Activated gamma-delta T cell treated with anti-CD3 and anti-CD28 coated beads, Interleukin-2, amount 50 U/mL, for 16 hours (primary cell): ENCODE measurements at places on chromosomes 11 and 22.

DNA sequence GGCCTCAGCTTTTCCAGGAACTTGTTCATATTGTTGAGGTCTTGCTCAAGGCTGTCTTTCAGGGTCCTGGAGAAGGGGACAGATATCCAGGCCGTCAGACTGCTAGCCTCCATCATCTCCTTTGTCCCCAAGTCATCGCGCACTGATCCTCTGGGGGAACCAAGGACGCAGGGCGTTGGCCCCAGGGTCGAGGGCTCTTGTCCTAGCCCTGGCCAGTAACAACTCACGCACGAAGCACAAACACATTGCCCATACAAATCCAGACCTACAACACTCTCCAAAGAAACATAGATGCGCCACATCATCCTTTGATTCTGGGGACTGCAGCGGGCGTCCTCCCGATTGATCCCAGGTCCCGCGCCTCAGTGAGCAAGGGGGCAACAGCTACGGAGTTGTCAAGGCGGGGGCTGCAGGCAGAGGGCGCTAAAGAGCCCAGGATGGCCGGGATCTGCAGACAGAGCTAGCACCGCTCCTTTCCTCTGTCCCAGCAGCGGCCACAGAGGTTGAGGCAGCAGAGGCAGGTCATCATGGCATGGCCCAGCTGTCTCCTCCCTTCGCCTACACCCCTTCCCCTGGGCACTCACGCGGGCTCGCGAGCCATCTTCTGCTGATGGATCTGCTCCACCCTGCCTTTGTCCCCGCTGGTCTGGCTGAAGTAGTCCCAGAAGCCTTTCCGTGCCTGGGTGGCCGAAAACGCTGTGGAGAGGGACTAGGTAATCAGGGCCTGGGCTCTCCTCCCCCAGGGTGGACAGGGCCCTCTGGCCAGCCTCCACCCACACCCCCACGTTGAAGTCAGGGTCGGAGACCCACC lies 472 bp downstream of the APOA5 start:
- DNase-seq: peak; percentile 62

- no peak for DNase-seq
These were observed 12.4 kb downstream of the CRY2 start for GRCh38 chr11:45859661-45860140.

- no peak for DNase-seq
These were observed 12.9 kb downstream of the CSF2RB start for GRCh38 chr22:36926309-36926708.

- DNase-seq: no peak
These were observed 29.8 kb downstream of the ADAMTS15 start for GRCh38 chr11:130478204-130478701.

- no peak for DNase-seq
These were observed 14.9 kb downstream of the PGAP2 start for GRCh38 chr11:3823303-3823702.

DNA sequence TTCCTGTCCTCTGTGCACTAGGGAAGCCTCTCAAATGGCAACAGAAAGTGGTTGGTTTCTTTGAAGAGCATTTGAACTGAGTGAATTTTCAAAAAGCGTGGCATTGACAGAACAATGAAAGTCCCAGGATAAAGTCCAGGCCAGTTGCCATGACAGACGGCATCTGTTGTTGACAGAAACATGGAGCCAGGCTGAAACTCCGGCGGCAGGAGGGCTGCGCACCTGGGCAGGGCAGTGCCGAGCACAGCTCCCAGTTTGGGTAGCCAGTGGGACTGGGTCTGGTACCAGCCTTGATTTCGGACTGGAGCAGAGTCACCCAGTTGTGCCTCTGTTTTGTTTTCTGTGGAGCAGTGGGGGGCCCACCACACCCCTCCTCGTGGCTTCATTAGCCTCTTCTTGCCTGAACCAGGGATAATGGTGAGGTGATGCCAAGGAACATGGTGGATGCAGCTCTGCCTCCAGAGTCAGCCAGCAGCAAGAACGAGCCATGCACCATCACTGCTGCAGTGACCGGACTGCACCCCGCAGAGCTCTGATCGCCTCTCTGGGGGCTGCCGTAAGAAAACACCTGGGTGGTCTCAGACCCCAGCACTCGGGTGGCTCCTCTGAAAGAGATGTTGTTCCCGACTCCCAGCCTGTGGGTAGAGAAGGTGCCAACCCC lies 9.8 kb upstream of the SEPTIN5 start:
- DNase-seq: no peak

- no peak for DNase-seq
These were observed 40.2 kb upstream of the CFAP300 start for GRCh38 chr11:102006835-102007566.

GRCh38 chr11:24559315-24559714 lies 62.5 kb downstream of the LUZP2 start:
- no peak for DNase-seq

DNA sequence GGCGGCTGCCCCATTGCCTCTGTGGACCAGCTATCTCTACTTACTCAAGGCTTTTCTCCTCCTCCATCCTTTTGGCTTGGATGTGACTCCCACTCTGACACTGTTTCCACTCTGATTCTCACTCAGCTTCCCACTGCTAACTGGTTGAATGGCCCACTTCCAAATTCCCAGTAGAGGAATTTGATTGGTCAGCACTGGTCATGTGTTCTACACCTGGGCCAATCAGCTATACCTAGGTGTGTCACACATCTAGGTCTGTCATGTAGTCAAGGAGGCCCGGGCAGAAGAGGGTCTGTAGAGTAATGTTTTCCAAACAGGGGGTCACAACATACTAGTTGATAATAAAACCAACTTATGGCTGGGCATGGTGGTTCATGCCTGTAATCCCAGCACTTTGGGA lies 53.3 kb downstream of the TPBGL start:
- no peak for DNase-seq

DNA sequence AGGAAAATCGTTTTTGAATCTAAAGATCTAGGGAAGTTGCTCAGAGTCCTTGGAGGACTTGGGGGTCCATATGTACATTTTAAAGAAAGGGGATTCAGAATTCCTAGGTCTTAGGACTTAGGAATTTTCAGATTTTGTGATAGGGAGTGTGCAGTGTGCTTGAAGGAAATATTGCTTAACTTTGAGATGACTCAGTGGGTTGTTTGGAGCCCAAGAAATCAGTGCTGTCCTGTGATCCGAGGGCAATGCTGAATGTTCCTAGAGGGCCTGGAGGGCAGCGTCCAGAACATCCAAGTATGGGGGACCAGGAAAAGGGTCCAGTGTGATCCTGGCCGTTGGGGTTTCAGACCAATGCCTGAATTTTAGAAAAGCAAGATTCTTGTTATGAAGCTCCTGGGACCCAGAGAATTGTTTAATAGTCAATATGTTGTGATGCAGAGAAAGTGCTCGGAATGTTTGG lies 3.1 kb upstream of the IGF2 start:
- no peak for DNase-seq

DNA sequence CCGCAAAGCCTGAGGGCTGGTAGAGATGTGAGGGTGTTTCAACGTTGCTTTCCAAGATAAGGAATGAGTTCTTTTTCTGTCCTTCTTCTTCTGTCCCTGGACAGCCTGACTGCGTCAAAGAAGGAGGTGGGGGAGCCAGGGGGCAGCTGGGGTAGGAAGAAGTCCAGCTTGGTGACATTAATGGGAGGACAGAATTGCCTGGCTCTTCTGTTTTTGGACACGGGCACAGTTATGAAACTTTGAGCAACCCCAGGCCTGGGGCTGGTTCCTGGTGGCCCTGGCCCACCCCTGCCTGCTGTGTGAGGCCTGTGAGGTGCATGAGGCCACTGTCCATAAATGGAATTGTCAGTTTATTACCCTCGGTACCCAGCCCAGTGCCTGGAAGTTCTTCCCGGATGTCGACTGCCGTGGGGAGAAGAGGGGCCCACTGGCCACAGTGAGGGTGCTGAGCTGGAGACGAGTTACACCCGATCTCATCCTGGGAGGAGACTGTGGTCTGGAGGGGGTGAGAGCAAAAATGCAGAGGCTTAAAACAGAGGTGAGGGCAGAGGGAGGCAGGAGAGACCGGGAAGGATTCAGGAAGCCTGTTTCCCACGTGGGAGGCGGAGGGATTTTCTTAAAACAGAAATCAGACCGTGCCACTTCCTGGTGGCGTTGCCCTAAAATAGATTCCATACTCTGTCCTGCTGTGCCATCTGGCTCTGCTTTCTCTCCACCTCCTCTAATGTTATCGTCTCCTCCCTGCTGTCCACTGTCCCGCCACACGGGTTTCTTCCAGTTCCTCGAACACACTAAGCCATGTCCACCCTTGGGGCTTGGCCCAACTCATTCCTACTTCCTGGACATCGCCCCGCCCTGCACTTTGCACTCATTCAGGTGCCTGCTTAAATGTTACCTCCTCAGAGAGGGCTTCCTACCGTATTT lies 59.7 kb upstream of the RASD2 start:
- DNase-seq: no peak

DNA sequence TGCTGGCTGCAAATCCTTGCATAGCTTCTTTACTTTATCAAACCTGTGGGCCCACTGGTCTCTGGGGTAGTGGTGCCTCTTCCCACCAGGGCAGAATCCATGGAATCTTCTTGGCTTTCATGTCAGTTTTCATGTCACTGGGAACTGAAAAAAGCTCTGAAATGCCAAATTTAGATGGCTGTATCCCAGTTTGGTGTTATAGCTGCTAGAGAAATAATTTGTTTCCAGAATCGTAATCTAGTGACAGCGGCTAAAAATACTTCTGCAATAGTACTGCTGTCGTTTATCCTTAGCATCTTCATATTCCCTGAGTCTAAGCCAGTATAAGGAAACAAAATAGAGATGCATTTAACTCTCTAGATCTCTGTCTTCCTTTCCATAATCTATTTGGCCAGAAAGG lies 983.4 kb upstream of the FAT3 start:
- DNase-seq: no peak

DNA sequence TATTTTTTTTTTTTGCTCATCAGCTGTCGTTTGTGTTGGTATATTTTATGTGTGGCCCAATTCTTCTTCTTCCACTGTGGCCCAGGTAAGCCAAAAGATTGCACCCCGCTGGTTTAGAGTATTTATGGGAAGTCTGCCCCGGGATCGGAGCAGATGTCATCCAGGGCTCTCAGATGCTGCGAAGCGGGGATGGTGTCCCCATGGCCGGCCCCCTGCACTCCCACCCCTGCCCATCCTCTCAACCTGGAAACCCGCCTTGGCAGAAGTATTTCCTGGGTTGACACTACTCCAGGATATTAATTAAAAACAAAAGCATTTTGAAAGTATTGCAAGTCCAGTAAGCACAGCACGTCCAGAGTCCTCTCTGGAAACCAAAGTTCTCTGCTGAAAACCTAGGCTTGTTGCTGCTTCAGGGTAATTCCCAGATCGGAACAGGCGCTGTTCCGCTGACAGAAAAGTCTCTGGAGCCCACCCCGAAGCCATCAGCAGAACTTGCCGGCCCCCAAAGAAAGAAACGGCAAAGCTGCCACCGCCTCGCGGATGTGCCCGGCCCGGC lies 833 bp downstream of the SCUBE2 start:
- no peak for DNase-seq

DNA sequence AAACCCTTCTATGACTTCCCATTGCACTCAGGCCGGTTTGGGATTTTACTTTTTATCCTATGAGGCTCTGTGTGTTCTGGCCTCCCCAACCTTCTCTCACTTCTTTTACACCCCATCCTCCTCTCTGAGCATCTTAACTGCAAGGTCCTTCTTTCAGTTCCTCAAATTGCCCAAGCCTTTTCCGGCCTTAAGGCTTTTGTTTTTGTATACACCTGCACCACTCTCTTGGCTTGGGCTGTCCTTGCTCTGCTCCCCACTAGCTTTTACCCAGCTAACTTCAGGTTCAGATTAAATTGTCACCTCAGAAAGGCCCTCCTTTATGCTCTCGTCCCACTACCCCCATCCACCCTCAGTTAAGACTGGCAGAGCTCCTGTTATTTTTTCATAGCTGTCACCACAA lies 55.5 kb downstream of the FAM83F start:
- DNase-seq: no peak

GRCh38 chr11:83864412-83865057 lies 578.4 kb upstream of the CCDC90B start:
- no peak for DNase-seq

GRCh38 chr11:62120431-62120830 lies 3.4 kb upstream of the INCENP start:
- no peak for DNase-seq

DNA sequence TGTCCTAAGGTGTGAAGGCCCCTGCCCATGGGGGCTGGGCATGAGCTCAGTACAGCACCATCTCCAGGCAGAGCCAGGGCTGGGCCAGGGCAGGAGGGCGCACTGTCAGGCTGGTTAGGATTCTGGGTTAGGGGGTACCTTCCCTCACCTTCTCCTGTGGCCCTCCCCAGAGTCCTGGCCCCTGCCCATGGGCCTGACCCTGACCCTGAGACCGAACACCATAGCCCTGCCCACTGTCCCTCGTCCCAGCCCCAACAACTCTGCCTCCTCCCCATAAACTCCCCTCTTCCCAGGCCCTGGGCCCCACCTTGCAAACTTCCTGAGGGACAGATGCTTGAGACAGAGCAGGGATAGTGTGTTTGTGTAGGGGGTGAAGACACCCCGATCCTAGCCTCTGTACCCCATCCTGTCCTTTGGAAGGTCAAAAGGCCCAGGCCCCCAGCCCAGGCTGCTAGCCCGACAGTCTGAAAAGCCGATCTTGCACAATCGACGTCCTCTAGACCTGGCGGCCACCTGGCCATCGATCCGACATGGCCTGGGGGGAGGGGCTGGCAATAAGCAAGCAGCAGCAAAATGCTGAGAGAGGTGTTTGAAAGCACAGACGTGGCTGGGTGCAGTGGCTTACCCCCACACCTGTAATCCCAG lies 2.7 kb upstream of the TMPRSS6 start:
- no peak for DNase-seq

DNA sequence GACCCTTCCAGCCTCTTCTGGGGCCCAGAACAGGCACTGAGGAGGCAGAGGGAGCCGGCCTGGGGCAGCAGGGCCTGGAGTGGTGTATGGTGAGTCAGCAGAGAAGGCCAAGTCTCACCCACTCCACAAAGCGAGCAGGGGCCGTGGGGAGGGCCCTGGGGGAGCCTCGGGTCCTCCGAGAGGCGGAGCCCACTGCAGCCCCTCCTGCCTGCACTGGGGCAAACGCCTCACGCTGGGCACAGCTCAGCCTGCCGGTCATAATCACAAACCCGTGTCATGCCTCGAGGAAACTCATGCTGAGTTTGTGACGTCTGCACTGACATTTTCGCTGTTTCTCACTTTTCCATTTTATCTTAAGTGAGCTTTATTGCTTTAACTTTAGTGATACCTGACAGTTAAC lies 38.4 kb downstream of the TOLLIP start:
- DNase-seq: no peak

- DNase-seq: no peak
These were observed 70.9 kb downstream of the SCUBE1 start for GRCh38 chr22:43272301-43272700.

- no peak for DNase-seq
These were observed 332.4 kb upstream of the ARHGAP42 start for GRCh38 chr11:100354736-100355135.

- no peak for DNase-seq
These were observed 27.4 kb upstream of the PANX2 start for GRCh38 chr22:50143096-50143495.

- DNase-seq: no peak
These were observed 21.4 kb upstream of the RASL10A start for GRCh38 chr22:29336751-29337490.

GRCh38 chr22:29691636-29692326 lies 28.0 kb upstream of the CABP7 start:
- no peak for DNase-seq

GRCh38 chr11:84290647-84291046 lies 1004.5 kb upstream of the CCDC90B start:
- no peak for DNase-seq
